ENCODE measurements at places on chromosomes 12 and 14.

DNA sequence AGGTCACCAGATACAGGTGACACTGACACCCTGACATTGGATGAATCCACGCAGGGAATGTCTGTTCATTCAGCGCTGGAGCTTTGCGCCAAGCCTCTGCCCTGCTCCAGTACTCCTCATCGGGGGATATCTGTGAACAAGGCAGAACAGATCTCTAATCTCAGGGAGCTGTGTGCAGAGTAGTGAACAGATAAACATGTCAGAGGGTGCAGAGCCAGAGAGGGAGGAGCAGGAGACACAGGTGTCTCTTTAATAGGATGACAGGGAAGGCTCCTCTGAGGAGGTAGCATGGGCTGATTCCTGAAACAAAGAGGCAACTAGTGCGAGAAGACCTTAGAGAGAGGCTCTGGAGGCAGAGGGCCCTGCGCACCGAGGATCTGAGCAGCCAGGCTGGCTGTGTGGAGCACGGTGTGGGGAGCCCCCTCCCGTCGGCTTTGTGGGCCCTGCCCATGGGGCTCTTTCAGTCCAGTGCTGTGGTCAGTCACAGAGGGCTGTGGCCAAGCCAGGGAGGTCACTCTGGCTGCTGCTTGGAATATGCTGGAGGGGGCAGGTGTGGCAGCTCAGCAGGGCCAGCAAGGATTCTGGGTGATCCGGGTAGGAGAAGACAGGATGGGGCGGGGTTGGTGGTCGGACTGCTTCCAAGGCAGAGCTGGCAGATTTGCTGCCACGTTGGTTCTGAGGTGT is 55.6 kb downstream of the TECPR2 start:
- no peak for DNase-seq

- DNase-seq, result no peak
These were observed 45.8 kb downstream of the HSD17B6 start for GRCh38 chr12:56808954-56809353.

DNA sequence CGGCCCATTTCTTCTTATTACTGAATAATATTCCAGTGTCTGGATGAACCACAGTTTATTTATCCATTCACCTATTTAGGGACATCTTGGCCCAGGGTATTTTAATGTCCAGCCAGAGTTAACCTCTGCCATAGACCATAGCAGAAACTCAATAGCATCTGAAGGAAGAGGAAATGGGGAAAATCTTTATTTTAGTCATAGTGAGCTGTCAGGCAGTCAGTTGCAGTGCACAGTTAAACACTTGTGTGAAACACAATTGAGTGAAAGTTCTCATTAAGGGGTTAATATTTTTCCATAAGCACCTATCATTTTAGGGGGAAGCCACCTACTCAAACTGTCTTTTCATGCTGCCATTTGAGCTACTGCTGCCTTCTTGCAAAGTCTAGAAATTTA is 197.3 kb upstream of the PPFIA2 start:
- DNase-seq, result no peak

- no peak for DNase-seq
These were observed 70.5 kb downstream of the TBC1D30 start for GRCh38 chr12:64894827-64895475.

DNA sequence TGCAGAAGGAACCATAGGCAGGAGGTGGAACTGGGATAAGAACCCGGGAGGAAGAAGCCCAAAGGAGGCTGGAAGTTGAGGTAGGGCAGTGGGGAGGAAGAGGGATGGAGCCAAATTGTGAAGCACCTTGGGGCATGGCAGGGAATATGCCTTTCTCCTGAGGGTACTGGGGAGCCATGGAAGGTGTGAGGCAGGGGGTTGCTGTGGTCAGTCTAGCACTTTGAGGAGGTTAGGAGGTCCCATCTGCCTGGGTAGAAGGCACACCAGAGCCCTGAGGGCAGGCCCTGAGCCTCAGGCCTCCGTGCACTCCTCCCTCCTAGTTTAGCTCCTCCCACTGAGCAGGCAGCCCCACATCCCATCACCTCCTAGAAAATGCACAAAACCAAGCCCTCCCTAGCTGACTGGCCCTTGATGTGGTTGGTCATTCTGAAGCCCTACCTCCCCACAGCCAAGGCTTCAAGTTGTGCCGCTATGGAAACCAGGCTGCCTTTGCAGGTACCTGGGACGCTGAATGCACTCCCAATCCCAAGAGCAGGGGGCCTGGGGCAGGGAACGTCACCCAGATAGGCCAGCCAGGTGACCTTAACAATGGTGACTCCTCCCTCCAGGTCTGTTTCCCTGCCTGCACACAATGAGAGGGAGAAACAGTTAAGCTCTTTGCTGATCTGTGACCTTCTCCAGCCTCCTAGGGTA is 15.1 kb downstream of the PHETA1 start:
- no peak for DNase-seq
